ENCODE measurements at places on chromosomes 16 and 17.

GRCh38 chr16:89612415-89613166, 851 bp upstream of the DPEP1 start:
- DNase-seq = no peak

GRCh38 chr17:51251010-51251409, 8.8 kb downstream of the MBTD1 start:
- peak; percentile 47 for DNase-seq

- DNase-seq = no peak
Observed at GRCh38 chr16:85261657-85262557, 149.6 kb upstream of the CIBAR2 start.

DNA sequence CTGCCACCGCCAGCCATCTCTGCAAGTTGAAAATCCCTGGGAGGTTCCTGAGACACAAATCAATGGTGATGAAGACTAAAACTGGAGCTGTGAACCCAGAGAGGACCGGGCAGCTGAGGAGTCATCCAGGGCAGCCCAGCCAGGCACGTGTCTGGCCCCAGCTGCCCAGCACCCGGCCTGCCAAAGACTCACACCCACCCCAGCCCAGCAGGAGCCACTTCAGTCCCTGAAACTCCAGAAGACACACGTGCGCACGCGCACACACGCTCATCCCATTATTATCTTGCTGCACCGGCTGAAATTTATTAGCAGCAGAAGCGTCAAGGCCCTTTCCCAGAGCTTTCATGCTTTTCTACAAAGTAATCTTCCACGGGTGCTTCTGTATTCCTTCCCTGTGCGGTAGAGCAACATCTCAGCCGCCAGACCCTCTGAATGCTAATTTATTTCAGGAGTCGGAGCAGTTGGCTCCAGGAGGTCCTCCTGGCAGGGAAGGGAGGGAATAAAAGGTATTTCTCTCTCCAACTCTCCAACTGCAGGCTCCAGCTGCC, 59.8 kb upstream of the RBFOX3 start:
- no peak for DNase-seq

DNA sequence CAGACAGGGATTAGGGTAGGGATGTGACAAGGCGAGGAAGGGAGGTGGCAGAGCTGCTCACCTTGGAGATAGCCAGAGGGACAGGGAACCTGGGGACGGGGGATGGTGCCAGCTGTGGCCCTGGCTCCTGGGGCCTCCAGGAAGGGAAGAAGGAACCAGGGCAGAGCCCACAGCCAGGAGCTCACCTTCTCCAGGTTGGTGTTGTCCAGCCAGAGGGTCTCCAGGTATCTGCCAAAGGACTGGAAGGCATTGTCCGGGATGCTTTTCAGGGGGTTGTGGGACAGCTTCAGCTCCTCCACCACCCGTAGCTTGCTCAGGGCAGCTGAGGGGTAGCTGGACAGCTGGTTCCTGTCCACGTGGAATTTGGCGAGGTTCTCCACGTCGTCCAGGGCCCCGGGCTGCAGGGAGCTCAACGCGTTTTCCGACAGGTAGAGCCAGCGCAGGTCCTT, 801 bp downstream of the CHAD start:
- no peak for DNase-seq

DNA sequence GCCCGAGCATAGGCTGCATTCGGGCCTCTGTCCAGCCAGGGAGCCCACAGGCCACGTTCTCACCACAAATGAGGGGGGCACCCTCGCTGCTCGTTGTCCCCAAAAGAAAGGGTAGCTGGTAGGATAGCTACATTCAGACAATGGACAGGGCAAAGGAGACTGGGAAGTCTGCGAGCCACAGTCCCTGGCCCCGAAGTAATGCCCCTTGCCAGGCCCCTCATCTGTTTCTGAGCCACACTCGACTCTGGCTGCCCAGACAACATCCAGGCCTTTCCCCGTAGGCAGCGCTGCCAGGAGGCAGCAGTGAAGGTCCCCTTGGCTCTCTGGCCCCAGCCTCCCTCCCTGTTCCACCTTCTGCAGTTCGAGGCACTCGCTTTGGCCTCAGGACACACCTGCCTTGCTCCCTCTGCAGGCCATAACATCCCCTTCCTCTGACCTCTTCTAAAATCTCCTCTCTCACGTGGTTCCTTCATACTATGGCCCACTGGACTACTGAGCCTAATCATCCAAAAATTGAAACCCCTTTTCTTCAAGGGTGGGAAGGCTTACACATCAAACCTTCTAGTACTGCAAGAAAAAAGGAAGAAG, 12.2 kb downstream of the AIPL1 start:
- DNase-seq = no peak

DNA sequence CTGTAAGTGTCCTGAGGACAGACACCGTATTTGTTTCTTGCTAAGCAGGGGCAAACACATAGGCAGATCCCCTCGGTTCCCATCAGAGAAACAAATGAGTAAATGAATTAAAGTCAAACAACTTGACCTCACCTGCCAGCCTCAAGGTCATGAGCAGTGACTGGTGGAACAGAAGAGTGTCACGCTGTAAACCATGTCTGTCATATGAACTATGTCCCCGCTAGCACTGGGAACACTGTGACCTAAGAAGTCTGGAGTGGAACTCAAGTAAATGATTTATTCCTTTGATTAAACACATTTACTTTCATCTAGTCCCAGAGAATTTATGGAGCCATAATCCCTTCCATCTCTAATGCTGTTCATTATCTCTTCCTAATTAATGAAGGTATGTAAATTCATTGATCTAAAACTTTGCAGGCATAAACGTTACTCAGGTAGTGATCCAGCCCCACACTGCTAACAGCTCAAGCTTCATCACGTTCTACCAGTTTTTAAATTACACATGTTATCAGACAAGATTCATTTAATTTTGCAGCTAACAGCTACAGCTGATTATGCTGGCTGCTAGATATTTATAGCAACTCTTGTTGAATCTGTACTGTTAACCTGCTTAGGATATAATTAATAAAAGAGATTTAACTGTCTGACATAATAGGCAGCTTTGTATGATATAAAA, 38.7 kb downstream of the CPPED1 start:
- no peak for DNase-seq

- no peak for DNase-seq
Observed at GRCh38 chr17:1169221-1169928, 10.4 kb downstream of the ABR start.

DNA sequence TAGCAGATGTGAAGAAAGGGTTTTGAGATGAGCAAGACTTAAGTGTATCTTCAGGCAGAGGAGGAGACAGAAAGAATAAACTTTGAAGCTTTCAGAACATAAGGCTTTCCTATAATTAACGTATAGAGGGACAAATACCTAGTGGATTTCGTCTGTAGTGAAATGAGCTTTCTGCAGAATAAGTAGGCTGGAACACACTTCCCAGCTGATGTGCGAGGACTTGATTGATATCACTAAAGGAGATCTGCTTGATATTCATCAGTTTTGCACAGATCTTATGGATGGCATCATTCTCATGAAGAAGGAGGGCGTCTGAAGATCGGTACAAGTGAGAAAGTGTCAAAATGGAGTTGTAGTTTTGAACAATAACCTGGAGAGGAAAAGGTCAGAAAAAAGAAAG, 14.8 kb downstream of the TUBD1 start:
- no peak for DNase-seq

- peak; percentile 52 for DNase-seq
Observed at GRCh38 chr17:38735161-38735997, 5.2 kb downstream of the CISD3 start.

- no peak for DNase-seq
Observed at GRCh38 chr17:74471341-74471740, 4.9 kb downstream of the CD300A start.

- DNase-seq = no peak
Observed at GRCh38 chr16:31537362-31538242, 9.9 kb downstream of the AHSP start.

GRCh38 chr17:73722165-73722564, 77.9 kb upstream of the SDK2 start:
- no peak for DNase-seq

GRCh38 chr16:51545951-51546350, 394.9 kb upstream of the SALL1 start:
- DNase-seq = no peak

GRCh38 chr17:83024218-83024971, 55.0 kb upstream of the METRNL start:
- no peak for DNase-seq

DNA sequence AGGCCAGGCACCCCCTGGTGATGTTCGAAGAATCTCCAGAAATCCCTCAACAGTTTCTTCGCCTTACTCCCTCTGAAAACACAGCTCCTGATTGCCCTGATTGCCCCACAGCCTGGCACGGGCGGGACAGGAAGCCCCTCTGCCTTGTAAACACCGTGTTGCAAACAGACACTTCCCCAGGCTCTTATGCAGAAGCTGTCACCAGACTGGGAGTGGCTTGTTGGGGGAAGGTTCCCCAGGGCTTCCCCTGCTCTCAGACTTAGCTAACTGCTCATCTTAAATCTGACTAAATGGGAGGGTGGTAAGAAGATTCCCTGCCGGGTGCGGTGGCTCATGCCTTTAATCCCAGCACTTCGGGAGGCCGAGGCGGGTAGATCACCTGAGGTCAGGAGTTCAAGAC, 11.2 kb downstream of the PIK3R5 start:
- no peak for DNase-seq

DNA sequence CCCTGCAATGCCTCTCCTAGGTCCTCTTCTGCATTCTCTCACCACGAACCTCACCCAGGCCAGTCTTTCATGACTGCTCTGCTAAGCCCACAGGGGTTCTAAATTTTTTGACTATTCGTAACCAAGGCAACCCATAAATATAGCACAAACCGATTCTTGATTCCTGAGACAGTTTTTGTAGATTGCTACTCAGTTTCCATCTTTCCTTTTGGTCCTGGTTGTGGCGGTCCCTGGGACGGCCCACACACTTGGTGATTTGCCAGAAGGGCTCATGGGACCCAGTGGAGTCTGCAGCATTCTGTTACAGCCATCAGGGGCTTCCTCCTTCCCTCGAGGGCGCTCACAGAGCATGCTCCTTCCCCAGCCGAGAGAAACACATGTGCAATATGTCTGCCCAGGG, 23.4 kb upstream of the MGAT5B start:
- DNase-seq = peak; percentile 7

- DNase-seq = no peak
Observed at GRCh38 chr16:24639769-24640168, 89.7 kb upstream of the TNRC6A start.

DNA sequence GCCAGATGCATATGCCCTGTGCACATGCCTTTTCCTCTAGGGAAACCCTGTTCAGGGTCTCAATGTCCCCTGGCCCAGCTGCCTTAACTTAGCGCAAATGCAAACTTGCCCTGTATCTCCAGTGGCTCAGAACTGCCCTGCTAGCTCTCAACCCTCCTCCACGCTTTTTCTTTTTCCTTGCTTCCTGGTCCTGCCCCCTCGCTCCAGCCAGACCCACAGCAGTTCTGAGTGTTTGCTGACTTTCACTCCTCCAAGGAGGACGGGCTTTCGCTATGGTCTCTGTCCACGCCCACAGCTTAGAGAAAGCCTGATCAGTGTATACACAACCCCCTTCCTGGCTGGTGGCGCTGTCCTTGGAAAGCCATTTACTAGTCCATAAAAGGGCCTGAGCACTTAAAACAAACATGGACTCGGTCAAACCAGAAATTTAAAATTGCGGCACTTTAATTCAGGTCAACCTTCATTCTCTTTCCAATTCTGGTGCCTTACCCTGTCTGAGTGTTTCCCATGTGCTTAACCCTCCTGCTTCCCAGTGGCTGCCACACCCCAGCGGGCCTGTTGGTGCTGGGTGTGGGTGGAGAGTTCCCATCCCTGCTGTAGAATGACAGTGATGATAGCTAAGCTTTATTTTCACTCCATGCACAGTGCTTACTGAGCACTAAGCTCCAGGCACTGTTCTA, 15.6 kb upstream of the TMEM98 start:
- DNase-seq = peak; percentile 91

GRCh38 chr17:17787568-17787967, 49.2 kb downstream of the SREBF1 start:
- DNase-seq = no peak

GRCh38 chr17:31788956-31789355, 70.1 kb downstream of the COPRS start:
- DNase-seq = peak; percentile 68

- DNase-seq = no peak
Observed at GRCh38 chr17:81277946-81278693, 17.0 kb downstream of the SLC38A10 start.

DNA sequence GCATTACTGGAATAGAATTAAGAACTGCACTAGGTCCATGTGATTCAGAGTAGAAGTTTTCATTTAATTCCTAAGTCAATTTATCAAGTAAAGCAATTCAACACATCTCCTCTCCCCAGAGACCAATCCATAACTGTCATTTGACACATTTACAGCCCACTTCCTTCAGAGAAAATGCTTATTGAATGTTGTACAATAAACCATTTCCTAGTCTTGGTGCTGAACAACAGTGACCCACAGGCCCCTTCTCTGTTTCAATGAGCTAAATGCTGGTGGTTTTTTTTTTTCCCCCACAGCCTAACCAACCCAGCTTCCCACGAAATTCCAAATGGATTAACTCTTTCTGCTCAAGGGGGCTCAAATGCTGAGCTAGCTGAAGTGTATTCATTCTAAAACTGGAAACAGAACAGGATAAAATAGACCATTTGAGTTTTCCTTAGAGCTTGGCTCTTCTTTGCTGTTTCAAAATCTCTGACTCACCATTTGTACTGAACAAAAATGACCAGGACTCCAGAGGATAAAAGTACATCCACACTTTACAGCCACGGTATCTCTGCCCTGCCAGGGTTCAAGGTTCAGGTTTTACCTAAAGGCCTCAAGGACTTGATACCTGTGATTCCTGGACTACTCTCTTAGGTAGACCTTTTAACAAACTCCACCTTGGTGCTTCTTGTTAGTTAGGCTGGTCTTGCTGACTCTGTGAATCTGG, 62.3 kb downstream of the TMEM100 start:
- no peak for DNase-seq
